A549 treated with DMSO at 1 μM for 4 hours (cell line): ENCODE measurements at places on chromosomes 7 and 10. TPM values are rescaled to one million over a fixed set of nuclear protein-coding genes. Genes with fewer than 3 reads are reported as not detected.

The HOXA2 gene
- 0.70 to 1.6 TPM (median 1.2 TPM) in 5 replicates for total RNA-seq

The ASB15 gene
- total RNA-seq = not detected in 5 replicates

The DNAH11 gene
- total RNA-seq = 0.02 to 0.26 TPM (median 0.10 TPM) in 5 replicates

The ACTL6B gene
- total RNA-seq = not detected in 5 replicates

The SPDYE9 gene
- total RNA-seq = not detected in 5 replicates

The IGFBP1 gene
- 21.3 to 32.0 TPM (median 30.9 TPM) in 5 replicates for total RNA-seq
